ENCODE measurements at places on chromosomes 13 and 19.
A peak's percentile ranks its signal among the peaks of the same experiment; 100 is the strongest.

- peak; percentile 74 for DNase-seq
Observed at GRCh38 chr19:3276341-3276799, 51.9 kb downstream of the CELF5 start.

GRCh38 chr19:40486017-40486416 is 19.2 kb downstream of the SPTBN4 start:
- no peak for DNase-seq

- no peak for DNase-seq
Observed at GRCh38 chr13:101258071-101258470, 158.2 kb downstream of the NALCN start.

- peak; percentile 82 for DNase-seq
Observed at GRCh38 chr19:4052993-4053422, 13.7 kb downstream of the ZBTB7A start.

- no peak for DNase-seq
Observed at GRCh38 chr19:16359074-16359473, 34.4 kb downstream of the KLF2 start.

- DNase-seq: peak; percentile 2
Observed at GRCh38 chr13:84607261-84608013, 725.2 kb upstream of the SLITRK1 start.

GRCh38 chr19:16094360-16095070 is 17.2 kb upstream of the RAB8A start:
- DNase-seq: no peak

- no peak for DNase-seq
Observed at GRCh38 chr13:24220086-24220703, 59.7 kb downstream of the SPATA13 start.

DNA sequence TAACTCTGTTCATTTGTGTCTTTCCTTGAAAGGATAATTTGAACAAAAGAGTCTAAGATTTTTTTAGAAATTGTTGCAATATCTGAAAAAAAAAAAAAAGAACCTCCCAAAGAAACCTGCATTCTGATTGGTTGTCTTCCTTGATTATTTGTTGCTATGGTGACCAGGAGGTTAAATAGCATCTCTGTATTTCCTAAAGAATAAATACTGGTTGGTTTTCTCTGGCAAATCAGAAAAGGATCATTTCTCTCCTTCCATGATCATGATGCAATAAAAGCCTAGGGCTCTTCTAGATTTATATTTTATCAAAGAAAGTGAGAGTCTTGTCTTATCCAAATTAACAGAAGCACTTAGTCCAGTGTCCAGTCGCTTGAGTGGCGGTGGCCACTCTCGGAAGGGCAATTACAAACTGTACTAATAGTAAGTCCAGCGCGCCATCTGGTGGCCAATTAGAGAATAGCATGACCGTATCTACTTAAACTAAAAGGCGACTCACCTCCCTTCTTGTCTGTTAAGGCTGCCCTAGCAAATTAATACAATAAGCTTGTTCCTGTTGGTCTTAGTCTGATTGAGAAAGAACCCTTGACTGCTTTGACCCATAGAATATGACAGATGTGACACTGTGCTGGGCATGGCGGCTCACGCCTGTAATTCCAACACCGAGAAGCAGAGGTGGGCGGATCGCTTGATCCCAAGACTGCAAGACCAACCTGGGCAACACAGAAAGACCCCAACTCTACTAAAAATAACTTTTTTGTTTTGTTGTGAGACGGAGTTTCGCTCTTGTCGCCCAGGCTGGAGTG is 47.0 kb upstream of the PNMA8B start:
- DNase-seq: peak; percentile 95

- DNase-seq: no peak
Observed at GRCh38 chr13:75907044-75907443, 270.9 kb downstream of the LMO7 start.

GRCh38 chr19:6279620-6279930 is 200 bp downstream of the MLLT1 start:
- no peak for DNase-seq

- no peak for DNase-seq
Observed at GRCh38 chr13:19060311-19061002, 121.2 kb downstream of the TUBA3C start.

DNA sequence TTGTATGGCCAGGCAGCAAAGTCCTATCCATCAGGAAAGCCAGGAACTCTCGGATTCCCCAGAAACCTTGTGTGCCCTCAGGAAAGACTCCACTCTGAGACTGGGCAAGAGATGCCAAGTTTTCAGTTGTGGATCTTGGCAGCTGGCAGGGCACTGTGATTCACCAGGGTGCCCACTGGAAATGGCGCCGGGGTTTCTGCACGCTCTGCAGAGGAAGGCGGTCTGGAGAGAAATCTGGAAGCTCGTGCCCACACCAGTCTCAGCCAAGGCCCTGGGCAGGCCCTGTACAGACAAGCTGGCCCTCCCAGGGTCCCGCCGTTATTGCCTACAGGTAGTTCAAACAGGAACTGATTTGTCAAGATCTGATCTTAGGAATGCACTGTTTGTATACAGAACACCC is 4.9 kb downstream of the NAPA start:
- no peak for DNase-seq

- DNase-seq: no peak
Observed at GRCh38 chr13:80989241-80989640, 648.3 kb upstream of the SPRY2 start.

DNA sequence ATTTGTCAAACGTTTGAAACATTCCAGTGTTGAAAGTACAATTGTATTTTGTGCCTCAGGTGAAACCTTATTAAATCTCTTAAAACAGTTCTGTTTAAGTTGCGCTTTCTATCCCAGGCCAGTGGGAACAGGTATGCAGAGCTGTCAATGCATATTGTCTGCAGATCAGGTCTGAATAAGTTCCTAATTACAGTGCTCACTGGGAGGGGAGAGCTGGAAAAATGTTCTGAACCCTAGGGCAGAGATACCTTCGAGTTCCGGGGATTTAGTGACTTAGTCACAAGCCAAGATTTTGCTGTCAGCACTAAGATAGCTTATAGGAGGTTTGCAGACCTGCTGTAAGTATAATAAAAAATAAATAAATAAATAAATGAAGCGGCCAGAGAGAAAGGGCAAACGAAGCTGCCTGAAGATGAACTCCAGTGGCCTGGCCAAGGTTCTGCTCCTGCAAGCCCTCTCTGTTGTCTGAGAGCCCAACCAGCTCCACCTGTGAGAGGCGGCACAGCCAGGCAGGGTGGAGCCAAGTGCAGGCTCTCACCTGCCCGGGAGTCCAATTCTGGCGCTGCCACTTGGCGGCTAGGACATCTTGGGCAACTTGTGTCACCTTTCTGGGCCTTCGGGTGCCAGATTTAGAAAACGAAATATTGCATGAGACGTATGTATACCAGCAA is 97.9 kb upstream of the SLC7A1 start:
- DNase-seq: no peak

GRCh38 chr19:18992696-18993095 is 40.6 kb downstream of the SUGP2 start:
- no peak for DNase-seq

DNA sequence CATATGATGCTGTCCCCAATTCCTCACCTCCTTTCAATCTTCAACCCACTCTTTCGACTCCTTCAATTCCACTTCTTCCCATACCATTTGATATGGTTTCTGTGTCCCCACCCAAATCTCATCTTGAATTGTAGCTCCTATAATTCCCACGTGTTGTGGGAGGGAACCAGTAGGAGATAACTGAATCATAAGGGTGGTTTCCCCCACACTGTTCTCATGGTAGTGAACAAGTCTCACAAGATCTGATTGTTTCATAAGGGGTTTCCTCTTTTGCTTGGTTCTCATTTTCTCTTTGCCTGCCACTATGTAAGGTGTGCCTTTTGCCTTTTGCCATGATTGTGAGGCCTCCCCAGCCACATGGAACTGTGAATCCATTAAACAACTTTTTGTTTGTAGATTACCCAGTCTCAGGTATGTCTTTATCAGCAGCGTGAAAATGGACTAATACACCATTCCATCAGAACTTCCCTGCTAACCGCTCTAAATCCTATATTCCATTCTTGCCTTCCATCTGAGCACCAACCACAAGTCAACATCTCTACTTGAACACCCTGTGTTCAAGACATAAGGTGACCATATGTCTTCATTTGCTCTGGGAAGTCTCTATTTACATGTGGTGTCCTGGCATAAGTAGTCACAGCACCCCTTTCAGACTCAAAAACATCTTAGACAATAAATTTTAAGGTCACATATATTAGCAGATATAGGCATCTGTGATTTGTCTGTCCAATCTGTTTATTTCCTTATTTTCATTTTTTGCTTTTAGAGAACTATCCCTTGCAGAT is 122.9 kb downstream of the TSHZ3 start:
- no peak for DNase-seq

DNA sequence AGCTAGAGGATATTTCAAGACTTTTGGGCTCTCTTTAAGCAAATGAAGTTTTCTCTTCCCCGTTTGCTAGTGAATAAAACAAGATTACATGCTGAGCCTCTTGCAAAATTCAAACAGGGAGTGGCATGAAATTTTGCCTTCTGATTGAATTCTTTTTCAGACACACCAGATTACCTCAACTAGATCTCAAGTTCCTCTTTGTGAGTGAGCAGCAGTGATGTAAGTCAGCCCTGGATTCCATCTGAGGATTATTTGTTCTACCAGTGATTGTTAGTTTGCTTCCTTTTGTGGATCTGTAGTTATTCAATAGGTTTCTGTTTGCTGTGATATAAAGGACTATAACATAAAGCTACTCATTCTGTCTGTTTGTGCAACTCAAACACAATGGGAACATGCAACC is 407.7 kb downstream of the LMO7 start:
- DNase-seq: no peak

DNA sequence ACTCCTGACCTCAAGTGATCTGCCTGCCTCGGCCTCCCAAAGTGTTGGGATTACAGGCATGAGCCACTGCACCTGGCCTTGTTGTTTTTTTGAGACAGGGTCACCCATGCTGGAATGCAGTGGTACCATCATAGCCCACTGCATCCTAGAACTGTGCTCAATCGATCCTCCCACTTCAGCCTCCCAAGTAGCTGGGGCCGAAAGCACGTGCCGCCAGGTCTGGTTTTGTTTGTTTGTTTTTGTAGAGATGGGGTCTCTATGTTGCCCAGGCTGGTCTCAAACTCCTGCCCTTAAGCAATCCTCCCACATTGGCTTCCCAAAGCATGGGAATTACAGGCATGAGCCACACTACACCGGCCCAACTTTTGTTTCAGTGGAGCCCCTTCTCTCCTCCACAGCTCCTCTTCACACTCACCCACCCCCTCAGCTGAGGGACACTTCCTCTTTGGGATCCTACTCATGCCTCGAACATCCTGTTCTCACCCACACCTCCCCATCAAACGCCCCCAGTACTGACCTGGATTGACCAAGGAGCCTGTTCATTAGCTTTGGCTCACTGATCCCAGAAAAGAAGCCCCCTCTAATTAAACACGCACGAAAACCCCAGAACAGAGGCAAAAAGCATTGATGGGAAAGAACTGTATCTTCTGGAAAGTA is 12.8 kb upstream of the CERS4 start:
- no peak for DNase-seq

- no peak for DNase-seq
Observed at GRCh38 chr13:105817498-105817897, 718.0 kb downstream of the EFNB2 start.

DNA sequence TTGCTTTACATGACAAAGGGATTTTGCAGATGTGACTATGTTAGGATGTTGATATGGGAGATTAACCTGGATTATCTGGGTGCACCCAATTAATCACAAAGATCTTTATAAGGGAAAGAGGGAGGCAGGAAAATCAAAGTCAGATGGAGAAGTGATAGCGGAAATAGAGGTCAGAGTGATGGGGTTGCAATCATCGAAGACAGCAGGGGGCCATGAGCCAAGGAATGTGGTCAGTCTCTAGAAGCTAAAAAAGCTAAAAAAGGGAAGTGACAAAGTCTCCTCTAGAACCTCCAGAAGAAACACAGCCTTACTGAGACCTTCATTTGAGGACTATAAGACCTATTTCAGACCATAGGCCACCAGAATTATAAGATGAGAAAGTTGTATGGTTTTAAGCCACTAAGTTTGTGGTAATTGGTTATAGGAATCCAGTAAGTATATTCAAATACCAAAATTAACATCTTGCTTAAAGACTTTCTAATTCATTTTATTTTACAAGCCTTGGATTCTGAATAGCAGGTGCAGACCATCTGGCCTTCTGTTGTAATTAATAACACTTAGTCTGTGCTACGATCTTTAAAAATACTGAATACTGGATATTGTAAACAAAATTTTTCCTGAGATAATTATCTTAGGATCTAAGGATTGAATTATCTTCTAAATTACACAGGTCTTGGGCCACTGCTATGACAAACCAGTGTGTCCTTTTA is 493.4 kb upstream of the PCDH20 start:
- no peak for DNase-seq

GRCh38 chr19:50214699-50215543 is 11.5 kb downstream of the MYH14 start:
- peak; percentile 81 for DNase-seq

Data from left colon (tissue), 2 donors.